ENCODE measurements at places on chromosomes 4 and X.

GRCh38 chr4:3440011-3440410 lies 1.8 kb upstream of the HGFAC start:
- no peak for DNase-seq

- DNase-seq = no peak
Measured at GRCh38 chrX:7019555-7019954, 128.0 kb upstream of the STS start.

DNA sequence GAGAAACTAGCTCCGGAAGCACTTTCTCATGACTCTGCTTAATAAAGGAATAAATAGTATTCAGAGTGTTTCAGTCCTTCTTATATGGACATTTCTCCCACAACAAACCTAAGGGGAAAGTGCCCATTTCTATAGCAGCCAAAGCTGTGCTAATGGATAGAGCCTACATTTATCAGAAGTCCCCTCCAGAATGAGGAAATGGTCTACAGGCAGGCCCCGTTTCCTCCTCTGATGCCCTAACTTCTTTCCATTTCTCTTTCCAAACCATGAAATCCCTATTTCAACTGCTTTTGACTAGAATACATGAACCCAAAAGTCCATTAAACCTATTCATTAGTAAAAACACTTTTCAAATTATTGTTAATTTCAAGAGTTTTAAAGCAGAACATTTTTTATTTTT lies 4.5 kb downstream of the ACSL1 start:
- DNase-seq = no peak

GRCh38 chr4:168063031-168063430 lies 29.3 kb upstream of the ANXA10 start:
- no peak for DNase-seq

- no peak for DNase-seq
Measured at GRCh38 chr4:174563399-174563798, 41.1 kb upstream of the HPGD start.

DNA sequence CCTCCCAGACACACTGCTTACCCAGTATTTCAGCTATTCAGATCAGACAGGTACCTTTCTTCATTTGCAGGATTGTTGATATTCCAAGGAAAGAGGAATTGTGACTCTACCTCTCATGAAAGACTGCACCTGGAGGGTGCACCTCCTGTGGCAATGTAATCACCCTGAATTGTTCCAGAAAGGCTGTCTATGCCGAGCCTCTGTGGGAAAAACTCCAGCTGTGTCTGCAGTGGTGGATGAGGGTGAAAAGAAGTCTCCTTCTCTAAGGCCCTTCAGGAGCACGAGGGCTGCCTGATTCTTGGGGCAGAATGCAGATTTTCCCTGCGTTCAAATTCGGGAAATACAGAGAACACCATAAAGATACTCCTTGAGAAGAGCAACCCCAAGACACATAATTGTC lies 108.2 kb upstream of the ADAMTS3 start:
- DNase-seq = no peak

DNA sequence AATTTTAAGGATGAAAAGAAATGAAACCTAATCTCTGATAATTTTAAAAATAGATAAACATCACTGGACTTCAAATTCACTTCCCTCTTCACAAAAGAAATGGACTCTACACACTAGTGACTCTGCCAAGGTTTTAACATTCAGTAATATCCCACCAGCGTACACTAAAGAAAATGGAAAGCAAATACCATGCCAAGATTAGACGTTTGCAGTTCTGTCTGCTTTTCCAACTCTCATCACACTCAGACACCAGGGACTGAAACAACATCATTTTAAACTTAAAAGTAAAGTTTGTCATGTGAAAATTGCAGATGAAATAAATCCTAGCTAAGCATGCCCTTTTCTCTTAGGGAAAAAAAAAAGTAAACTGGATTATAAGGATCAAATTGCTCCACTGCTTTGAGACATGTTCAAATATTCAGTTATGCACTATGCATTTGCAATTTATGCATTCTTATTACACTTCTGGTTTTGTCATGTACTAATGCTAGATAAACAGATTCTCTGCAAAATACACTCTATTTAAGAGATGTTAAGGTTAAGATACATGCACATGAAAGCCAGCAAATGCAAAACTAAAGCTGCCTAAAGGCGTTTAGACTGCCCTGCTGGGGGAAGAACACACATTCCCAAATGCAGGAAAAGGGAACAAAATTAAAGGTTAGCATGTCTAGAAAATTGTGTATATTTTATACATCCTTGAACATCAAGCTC lies 534.4 kb upstream of the EPHA5 start:
- no peak for DNase-seq

GRCh38 chr4:149605601-149606378 lies 209.9 kb downstream of the IQCM start:
- no peak for DNase-seq

DNA sequence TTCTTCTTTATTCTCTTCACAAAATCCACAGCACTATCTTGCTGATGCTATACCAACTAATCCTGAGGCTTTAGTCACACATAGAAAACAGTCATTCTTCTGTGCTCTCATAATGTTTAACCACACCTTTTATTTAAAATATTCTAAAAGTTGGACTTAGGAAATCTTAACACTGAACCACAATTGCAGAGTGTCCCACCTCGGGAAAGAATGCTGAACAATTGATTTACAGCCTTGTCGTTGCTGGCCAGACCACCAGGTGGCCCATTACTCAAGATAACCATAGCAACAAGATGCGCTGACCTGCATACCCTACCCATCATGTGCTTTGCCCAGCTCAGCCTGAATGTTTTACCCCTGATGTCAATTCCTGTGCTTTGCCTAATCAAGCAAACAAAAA lies 100.8 kb downstream of the ARSJ start:
- DNase-seq = no peak

DNA sequence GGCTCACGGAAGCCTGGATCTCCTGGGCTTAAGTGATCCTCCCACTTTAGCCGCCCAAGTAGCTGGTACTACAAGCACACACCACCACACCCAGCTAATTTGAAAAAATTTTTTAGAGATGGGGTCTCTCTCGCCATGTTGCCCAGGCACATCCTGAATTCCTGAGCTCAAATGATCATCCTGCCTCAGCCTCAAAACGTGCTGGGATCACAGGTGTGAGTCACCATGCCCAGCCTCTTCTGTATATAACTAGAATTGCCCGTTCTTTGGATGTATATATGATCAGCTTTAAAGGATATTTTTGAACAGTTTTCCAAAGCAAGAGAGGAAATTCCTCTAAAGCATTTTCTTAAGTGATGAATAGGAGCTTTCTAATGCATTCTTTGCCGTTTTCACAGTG lies 22.7 kb downstream of the ZFP42 start:
- no peak for DNase-seq

GRCh38 chr4:114883641-114884040 lies 229.8 kb downstream of the NDST4 start:
- DNase-seq = no peak

DNA sequence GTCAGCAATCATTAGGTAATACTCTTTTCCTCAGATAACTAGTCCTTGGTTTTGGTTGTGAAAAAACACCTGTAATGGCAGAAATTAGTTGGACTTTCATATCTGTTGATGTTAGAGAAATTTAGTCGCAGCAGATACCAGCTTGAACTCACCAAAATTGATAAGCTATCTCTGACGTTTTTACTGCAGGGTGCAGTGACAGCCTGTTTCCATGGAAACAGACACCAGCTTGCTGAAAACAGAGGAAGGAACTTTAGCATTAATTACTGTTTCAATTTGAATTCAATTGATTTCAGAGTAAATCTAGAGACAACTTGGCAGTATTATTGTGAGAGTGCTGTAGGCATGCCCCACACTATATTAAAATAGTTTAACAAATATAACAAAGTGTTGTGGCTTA lies 246.5 kb downstream of the PPP1R2C start:
- DNase-seq = no peak

DNA sequence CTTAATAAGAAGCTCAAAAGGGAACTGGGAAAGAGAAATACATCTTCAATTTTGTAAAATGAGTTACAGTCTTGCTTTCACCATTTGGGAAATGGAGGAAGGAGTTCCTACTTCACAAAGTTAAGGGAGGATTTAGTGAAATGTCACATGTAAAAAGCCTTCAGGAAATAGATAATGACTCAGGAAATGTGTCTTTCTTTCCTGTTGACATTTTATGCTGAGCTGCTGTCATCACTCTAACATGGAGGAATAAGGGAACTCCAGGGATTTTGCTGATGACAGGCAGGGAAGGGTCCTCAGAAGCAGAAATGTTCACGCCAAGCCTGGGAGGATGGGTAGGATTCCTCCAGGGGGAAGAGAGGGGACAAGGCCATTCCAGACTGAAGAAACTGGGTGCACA lies 251.1 kb downstream of the USP46 start:
- DNase-seq = no peak

DNA sequence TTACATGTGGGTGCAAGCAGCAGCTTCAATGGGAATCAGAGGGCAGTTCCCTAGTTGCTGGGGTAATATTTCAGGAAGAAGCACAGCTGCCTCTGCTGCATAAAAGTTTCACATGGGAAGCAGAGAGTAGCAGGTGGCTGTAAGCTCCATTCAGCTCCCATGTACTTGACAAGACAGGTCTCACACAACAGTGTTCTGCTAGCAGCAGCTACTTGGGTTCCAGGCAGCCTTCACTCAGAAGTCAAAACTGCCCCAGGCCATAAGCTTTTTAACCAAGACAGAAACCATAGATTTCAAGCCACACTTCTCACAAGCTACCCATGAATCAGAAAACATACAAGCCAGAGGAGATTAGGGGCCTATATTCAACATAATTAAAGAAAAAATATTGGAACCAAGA lies 41.4 kb upstream of the SPIN2A start:
- DNase-seq = no peak

GRCh38 chrX:78124307-78124706 lies 15.1 kb downstream of the TAF9B start:
- no peak for DNase-seq

- no peak for DNase-seq
Measured at GRCh38 chrX:37767430-37767829, 12.4 kb upstream of the CYBB start.

DNA sequence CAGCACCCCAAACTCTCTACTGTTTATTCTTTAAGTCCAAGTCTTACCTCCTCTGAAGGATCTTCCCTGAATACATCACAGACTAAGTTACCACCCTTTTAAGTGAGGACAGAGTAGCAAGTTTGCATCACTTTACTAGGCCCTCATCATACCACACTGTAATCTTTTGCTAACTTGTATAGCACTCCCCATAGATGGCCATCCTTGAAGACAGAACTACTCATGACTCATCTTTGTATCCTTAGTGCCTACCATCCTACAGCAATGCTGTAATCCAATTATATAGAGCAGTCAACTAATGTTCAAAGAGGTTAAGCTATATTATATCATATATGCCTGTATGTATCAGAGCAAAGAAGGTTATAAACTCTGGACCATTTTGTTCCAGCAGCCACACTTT lies 101.4 kb downstream of the ADAMTS3 start:
- no peak for DNase-seq

- no peak for DNase-seq
Measured at GRCh38 chr4:8439914-8440491, 520 bp downstream of the ACOX3 start.

GRCh38 chrX:13220916-13221315 lies 98.9 kb downstream of the ATXN3L start:
- DNase-seq = no peak

- DNase-seq = no peak
Measured at GRCh38 chr4:183326853-183327252, 4.6 kb upstream of the CLDN24 start.

DNA sequence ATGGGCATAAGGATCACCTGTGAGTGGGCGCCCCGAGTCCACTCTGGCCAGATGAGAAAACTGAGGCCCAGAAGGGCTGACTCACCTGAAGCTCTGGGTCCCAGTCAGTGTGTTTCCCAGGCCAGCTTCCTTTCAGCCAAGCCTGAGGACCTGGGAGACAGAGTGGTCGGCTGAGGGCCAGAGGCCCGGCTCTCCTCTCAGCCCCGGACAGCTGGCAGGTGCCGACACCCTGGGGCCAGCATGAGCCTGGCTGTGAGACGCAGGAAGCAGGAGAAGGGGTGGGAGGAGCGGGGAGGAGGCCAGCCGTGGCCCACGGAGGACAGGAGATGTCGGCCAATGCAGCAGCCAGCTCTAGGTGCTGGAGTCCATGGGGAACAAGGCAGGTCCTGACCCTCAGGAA lies 28.9 kb downstream of the ATP2B3 start:
- DNase-seq = no peak

GRCh38 chr4:28482580-28483270 lies 1622.1 kb downstream of the STIM2 start:
- DNase-seq = no peak

DNA sequence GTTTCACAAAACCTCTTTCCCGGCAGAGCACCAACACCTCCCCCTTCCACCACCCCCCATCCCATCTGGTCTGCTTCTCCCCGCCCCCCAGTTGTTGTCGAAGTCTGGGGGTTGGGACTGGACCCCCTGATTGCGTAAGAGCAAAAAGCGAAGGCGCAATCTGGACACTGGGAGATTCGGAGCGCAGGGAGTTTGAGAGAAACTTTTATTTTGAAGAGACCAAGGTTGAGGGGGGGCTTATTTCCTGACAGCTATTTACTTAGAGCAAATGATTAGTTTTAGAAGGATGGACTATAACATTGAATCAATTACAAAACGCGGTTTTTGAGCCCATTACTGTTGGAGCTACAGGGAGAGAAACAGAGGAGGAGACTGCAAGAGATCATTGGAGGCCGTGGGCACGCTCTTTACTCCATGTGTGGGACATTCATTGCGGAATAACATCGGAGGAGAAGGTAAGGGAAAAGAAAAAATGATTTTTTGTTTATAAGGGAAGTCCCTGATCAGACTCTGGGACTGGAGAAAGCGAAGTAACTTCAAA lies at the start of gene PDGFRA:
Gene PDGFRA (plus strand): TSS at position 333 of the 541 bp plus-strand sequence. CDS start 29,476 bp downstream, outside the sequence.
- peak; percentile 78 for DNase-seq

GRCh38 chr4:102842367-102842766 lies 15.0 kb upstream of the UBE2D3 start:
- DNase-seq = no peak

Measured in right renal pelvis (tissue), 4 donors.